NCI-H345 (cell line): ENCODE measurements at places on chromosomes 6 and 20.
A peak's percentile ranks its signal among the peaks of the same experiment; 100 is the strongest.

GRCh38 chr6:14091339-14091978, 26.1 kb upstream of the CD83 start:
- no peak for DNase-seq

GRCh38 chr20:24043294-24043693, 54.7 kb upstream of the GGTLC1 start:
- no peak for DNase-seq

GRCh38 chr6:147910281-147910680, 401.8 kb downstream of the SAMD5 start:
- no peak for DNase-seq

DNA sequence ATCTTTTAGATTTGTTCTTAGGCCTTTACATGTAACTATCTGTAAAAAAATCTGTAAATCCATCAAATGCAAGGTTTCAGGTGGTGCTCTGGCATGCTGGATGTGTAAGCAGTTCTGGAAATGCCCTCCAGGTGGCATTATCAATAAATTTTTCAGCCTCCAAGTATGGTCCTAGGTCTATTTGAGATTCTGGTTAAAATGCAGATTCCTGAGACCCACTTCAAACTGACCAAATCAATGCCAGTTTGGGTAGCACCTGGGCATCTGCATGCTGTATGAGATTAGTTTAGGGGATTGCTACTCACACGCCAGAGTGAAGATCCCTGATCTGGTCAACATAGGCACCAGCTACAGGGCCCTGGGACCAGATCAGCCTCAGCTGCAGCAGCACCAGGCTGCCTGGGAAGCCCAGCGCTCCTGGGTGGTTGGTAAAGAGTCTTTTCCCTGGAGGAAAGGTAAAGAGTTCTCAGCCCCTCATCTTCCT, 507.3 kb upstream of the CITED2 start:
- peak; percentile 63 for DNase-seq
